Activated CD4-positive, alpha-beta memory T cell treated with anti-CD3 and anti-CD28 coated beads, Interleukin-2, amount 10 ng/mL, durations not matched to agents 7 days and 5 days (primary cell): ENCODE measurements at places on chromosomes 7 and 10.

DNA sequence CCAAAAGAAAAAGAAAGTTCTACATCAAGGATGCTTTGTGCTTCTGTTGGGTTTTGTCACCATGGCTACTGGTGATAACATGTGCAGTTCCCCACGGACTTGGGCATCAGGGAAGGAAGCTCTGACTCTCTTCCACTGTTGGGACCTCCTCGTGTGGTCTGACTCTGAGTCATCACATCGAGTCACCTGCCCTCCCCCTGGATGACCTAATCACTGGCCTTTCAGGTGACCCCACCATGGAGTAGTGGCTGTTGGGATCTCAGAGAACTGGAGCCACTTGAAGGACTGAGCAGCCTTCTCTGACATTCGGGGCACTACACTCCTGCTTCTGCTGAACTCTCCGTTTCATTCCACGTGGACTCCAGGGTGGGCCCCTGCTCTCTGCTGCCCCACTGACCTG is 60.8 kb upstream of the DOCK1 start:
- no peaks in the 10 kb centered on the region for H3K36me3 ChIP-seq
- no peak overlapping the region for H3K4me3 ChIP-seq
- no peak for DNase-seq
- H3K4me1 ChIP-seq = no peaks in the 10 kb centered on the region
- no peaks in the 10 kb centered on the region for H3K27me3 ChIP-seq

- H3K27ac ChIP-seq = no peak overlapping the region
- no peak overlapping the region for H3K4me3 ChIP-seq
- DNase-seq = no peak
- no peaks in the 10 kb centered on the region for H3K27me3 ChIP-seq
- H3K36me3 ChIP-seq = no peaks in the 10 kb centered on the region
Observed at GRCh38 chr10:34205452-34205851, 609.6 kb downstream of the PARD3 start.

DNA sequence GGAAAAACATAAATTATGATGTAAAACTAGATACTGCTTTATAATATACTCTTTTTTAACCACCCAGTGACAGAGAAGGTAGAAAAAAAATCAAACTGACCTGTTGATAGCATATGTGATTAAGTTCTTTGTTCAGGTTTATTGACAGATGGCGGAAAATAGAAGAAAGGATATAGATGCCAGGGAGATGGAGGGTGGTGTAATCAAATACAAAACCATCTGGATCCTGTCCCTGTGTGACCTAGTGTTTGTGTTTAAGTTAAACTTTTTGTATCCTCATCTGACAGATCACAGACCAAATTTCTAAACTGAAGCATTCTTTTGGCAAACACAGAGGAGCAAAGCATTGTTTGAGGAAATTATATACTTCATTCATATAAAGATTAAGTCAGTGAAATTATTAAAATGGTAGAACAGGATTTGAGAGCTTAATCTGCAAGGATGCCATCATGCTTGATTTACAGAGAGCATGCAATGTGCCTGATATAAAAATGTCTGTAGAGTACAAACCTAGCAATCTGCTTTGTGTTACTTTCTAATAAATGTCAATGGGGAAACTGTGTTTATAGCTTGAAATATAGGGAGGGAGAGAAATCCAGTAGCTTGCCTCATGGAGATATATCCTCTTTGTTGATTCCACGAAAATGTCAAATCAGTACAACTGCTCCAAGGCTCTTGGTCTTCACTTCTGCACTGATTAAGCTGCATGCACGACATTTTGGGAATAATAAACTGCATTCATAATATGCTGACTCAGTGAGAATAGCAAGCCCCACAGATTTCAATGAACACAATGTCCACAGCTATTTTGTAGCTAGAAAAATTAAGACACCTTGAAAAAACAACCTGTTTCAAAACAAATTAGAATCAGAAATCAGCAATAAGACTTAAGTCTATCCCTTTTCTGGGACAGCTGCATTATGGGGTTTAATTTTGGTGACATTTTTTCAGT is 39.0 kb downstream of the SEM1 start:
- H3K27ac ChIP-seq = no peak overlapping the region
- H3K36me3 ChIP-seq = no peaks in the 10 kb centered on the region
- H3K4me3 ChIP-seq = no peak overlapping the region
- no peak for DNase-seq
- no peaks in the 10 kb centered on the region for H3K27me3 ChIP-seq

DNA sequence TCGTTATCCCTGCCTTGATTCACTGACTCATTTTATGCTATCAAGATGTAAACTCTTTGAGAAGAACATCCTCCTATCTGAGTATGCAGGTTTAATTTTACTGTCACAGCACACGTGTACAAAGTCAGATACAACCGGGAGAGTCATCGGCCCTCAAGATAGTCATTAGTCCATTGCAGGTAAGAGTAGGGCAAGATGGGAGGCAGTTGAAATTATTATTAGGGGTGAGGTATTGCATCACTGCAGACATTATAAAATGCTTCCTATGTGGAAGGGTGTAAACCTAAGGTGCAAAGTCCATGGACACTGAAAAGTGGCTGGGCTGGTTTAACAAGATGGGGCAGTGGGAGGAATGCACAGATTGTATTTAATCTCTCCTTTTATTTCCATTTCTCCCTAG is 113.7 kb downstream of the ARL4A start:
- H3K4me1 ChIP-seq = peaks cover 13% of the 10 kb centered on the region
- no peaks in the 10 kb centered on the region for H3K36me3 ChIP-seq
- H3K27me3 ChIP-seq = no peaks in the 10 kb centered on the region
- H3K27ac ChIP-seq = no peak overlapping the region

- H3K4me1 ChIP-seq = peaks cover 57% of the 10 kb centered on the region
- H3K4me3 ChIP-seq = no peak overlapping the region
- peaks cover 46% of the 10 kb centered on the region for H3K27me3 ChIP-seq
- DNase-seq = no peak
Observed at GRCh38 chr7:117010375-117011133, 57.3 kb downstream of the ST7 start.
